ENCODE measurements at places on chromosomes 6 and 20.

DNA sequence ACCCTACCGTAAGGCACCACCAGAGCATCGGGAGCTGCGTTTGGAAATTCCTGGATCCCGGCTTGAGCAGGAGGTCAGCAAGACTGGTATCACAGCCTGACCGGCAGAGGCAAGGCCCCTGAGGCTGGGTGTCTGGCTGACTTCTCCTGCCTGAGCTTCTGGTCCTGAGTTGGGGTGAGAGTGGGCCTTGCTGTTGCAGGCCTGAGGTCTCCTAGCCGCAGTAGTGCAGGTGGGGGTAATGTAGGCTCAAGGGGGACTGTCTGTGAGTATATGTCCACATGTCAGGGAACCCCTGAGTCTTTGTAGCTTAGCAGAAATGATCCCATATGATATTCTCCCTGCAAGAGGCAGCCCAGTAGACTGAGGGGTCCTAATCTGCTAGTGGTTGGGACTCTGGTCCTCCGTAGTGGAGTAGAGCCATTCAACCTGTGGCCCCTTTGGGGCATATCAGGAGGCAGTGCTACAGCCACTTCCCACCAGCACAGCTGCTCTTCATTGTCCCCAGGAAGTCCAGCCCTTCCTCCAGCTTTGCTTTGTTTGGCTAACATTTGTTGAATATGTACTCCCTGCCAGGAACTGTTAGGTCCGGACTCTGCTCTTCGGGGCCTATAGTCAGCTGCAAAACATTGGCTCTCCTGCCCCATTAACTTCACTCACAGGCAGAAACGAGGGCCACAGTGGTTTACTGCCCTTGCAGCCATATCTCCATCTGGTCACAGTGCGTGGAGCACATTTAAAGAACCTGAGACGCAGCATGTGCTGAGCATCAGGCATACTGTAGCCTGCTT lies 10.9 kb downstream of the LRRC73 start:
- no peak for DNase-seq

DNA sequence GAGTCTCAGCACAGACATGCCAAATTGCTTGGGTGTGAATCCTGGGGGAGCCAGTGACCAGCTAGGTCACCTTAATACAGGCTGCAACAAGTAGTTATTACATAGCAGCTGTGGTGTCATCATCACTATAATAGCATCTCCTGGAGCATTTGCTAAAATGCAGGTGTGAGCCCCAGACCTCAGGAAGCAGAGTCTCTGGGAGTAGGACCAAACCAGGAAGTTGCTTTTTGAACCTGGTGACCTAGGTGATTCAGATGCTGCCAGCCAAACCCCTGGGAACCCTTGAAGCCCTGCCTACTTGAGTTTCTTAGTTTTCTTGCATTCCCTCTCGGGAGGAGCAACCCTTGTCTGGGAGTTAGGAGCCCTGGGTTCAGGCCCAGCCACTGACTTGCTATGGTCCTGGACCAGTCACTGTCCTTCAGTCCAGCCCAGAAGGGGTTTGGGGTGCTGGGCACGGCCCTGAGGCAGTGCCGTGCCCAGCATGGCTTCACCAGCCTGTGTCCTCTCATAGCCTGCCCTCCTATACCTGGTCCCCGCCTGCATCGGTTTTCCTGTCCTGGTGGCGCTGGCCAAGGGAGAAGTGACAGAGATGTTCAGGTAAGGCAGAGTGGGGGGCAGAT lies 39.3 kb upstream of the ID1 start:
- no peak for DNase-seq

GRCh38 chr6:167141667-167142432 lies 15.9 kb downstream of the GPR31 start:
- DNase-seq, result peak; percentile 29

DNA sequence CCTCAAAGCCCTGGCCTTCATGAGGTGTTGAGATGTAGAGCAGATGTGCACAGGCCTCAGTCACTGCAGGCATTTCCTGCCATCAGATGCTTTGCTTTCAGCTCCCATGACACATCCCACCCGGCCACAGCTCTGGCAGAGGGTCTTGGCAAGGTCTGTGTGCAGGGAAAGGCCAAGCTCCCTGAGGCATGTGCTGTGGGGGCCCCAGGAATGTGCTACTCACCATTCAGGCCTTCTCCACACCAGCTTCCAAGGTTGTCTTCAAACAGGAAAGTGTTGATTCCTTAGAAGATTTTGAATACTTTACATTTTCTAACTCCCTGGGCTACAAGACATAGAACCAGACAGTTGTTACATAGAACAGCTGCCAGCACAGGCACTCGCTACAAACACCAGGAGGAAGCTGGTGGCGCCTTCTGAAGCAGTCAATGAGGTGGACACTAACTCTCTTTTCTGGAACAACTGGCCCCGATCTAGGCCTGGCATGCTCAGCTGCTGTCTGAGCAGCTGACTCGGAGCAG lies 27.8 kb downstream of the CASS4 start:
- no peak for DNase-seq

GRCh38 chr6:27091661-27092315 lies 155.7 kb upstream of the PRSS16 start:
- peak; percentile 28 for DNase-seq

GRCh38 chr6:80003826-80004172 lies 650 bp upstream of the TTK start:
- DNase-seq, result no peak

DNA sequence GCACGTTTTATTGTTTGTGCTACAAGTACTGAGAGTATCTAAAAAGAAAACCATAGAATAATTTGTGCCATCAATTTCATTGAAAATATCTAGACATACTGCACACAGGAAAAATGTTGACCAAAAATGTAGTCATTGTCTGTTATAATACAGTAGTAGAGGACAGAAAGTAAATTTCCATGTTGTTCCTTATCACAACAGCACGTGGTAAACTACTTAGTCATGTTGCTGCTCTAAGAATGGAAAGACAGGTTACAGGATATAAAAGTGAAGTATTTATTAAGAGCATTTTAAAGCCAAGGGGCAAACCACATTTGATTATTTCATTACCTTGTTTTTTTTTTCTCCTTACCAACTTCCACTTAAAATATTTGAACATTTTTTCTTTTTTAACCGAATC lies 89.0 kb upstream of the CEP85L start:
- DNase-seq, result no peak

DNA sequence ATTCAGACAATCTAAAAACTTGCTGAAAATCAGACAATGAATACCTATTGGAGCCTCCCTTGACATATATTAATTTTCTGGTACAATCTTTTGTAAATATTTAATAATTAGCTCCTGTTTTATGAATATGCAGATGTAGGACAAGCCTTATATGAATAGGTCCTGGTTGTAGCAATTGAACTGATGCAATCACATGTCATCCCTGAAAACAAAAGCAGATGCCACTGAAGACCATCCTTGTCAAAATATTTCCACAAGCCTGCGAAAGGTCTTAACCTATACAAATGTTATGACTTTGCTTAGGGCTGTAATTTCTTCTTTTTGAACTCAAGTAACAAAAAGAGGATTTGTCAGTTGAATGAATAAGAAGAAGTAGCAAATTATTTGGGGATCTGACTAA lies 722.1 kb downstream of the EYS start:
- DNase-seq, result no peak

DNA sequence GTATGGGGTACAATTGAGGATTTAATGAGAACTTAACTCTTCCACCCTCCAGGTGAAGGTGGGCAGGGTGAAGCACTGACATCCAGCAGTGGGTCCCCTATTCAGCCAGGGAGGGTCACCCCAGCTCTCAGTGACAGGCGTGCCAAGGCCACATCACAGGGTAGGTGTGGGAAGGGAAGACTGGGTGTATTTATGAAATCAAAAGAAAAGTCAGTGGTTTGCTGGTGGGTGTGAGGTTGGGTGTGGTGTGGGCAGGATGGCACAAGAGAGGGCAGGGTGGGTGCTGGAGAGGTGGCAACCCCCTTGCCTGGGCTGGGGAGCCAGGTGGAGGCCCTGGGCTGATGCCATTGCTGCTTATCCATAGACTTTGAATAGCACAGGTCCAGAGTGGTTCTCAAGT lies 16.6 kb downstream of the SYNDIG1 start:
- DNase-seq, result no peak

DNA sequence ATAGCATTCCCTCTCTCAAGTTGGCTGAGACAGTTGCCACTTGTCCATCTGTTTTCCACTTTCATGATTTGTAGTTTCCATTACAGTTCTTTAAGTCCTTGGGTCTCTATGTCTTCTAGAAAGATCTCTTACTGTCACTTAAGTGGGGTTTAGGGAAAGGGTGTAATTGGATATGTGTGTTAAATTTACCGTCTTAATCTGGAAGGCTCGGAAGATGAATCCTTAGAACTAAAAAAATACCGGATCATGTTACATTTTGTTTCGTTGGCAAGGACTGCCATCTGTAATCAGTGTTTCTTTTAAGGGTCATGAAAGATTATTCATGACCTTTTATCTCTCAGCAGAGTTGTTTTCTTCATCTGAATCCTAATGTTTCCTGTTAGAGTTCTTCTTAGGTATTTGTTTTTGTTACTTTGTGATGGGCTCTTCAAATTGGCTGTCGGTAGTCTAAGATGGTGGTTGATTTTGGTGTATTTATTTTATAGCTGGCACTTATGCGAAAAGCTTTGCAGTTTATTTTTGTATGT lies 21.8 kb upstream of the BTBD3 start:
- DNase-seq, result no peak

- no peak for DNase-seq
These were observed 402.4 kb upstream of the SYNCRIP start for GRCh38 chr6:86045038-86045437.

- no peak for DNase-seq
These were observed 591.0 kb upstream of the GJE1 start for GRCh38 chr6:141541581-141542324.

- DNase-seq, result no peak
These were observed 775.8 kb downstream of the MAFB start for GRCh38 chr20:39913274-39913673.

- DNase-seq, result peak; percentile 60
These were observed 1.4 kb downstream of the BACH2 start for GRCh38 chr6:90294989-90295853.

DNA sequence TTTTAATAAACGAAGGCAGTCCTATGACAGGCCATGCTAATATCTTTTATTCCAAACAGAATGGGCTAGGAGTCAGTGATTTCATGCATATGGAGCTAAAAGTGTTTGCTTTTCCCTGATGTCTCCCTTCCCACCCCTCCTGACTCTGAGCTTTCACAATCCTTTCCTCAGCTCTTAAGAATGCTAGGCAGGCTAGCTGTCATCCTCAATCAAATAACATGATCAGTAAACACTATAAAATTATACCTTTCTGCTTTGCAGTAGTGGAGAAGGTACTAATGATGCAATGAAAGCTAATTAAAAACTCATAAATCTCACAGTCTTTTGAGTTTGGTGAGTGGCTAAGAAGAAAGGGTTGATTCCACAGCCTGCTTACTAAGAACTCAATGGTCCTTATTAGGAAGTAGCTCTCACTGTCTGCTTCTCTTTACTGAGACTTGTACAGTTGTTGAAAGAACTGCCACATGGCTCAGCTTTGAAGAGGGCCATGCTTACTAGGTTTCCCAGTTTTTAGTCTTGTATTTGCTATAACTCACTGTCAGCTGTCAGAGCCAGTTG lies 250.9 kb upstream of the JAG1 start:
- no peak for DNase-seq

DNA sequence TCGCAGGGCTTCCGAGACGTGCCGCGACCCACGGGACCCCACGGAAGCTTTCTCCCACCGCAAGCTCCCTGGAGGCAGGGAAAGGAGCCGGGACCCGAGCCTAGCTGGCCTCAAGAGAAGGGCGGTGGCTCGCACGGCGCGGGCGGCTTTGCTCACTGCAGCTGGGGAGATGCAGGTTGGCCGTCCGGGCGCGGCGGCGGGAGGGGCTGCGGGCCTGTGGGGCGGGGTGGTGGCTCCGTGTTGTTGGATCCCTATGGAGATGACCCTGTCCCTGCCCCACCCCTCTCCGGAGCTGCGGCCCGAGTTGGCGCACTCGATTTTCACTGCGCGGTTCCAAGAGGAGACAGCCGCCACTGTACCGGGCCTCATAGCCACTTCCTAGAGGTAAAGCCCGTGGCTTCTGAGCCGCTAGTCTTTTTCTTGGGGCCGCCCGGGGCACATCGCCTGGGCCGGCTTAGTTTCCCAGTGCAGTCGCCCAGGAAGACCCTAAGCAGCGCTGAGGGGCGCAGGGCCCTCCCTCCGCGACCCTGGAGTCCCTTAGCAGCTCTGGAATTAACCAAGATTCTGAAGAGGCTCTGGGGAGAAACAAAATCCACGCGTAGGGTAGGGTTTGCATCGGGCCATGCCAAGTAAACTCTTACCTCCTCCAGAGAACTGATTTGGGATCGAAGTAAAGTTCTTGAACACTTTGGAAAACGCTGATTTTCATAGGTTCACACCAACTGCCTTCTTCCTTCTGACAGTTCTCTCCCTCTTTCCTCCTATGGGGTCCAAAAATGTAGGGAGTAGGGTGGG lies at the start of gene ECT2L:
TSS of gene ECT2L (plus strand) at position 279 of the 795 bp plus-strand sequence. CDS start 17,188 bp downstream, outside the sequence.
- DNase-seq, result no peak

- no peak for DNase-seq
These were observed 102.5 kb downstream of the GRM4 start for GRCh38 chr6:34043359-34043758.

DNA sequence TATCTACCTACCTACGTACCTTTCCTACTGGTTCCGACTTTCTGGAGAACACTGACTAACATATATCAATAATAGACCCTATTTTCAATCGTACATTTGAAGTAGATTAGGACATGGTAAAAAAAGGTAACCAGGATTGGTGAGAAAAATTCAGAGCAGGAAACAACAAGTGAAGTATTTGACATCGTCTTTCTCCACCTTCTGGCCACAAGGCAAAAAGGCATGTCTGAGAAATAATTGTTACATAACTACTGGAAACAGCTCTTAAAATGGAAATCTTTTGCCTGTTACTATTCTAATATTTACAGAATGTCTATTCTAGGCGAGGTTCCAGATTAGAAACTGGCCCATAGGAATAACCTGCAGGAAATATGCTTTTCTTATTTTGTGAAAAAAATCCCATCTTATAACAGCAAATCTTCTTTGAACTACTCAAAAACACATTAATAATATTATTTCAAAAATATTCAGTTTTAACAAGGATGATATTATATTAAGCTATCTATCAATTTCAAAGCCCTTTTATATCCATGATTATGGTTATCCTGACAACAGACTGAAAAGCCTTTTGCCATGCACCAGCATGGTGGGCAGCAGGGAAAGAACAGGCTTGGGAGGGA lies 80.8 kb downstream of the RCAN2 start:
- DNase-seq, result no peak

GRCh38 chr6:125811259-125811658 lies 20.5 kb downstream of the NCOA7 start:
- DNase-seq, result no peak

GRCh38 chr6:133726188-133726587 lies 162.7 kb upstream of the TCF21 start:
- DNase-seq, result no peak

GRCh38 chr6:134309983-134310605 lies 7.8 kb downstream of the SGK1 start:
- no peak for DNase-seq

- no peak for DNase-seq
These were observed 100.9 kb upstream of the IYD start for GRCh38 chr6:150267686-150268561.

- DNase-seq, result no peak
These were observed 101.7 kb upstream of the BMP2 start for GRCh38 chr20:6665621-6666355.

GRCh38 chr6:44851176-44851575 lies 463.7 kb downstream of the CDC5L start:
- DNase-seq, result no peak

- no peak for DNase-seq
These were observed 14.0 kb downstream of the SMLR1 start for GRCh38 chr6:130841128-130841728.

Data from activated CD4-positive, alpha-beta T cell treated with anti-CD3 and anti-CD28 coated beads for 24 hours (primary cell).